NCI-H1092 (cell line): ENCODE measurements at places on chromosomes 2 and 18.

DNA sequence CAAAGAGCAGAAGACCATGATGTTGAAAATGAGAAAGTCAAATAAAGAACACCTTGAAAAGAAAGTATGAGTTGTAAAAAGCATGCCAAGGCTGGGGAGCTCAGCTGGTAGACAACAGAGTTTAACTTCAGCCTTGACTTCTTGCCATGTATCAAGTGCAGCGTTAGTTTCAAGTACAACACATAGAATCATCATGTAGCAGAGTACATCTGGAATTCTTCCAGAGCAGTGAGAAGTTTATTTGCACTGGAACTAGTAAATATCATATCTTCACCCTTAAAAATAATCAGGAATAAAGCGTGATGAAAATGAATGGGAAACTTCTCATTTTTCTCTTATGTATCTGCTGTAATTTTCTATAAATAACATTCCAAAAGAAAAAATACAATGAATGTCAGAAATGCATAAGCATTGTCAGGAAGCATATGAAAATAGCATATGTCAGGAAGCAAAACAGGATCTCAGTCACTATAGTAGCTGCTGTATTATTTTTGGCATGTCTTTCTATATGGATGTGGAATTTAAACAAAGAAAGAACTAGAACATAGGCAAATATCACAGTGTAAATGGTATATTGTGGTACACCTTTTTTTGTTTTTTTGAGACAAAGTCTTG lies 10.1 kb upstream of the SULT1C4 start:
- DNase-seq, result no peak

GRCh38 chr2:221109552-221109951 lies 462.6 kb downstream of the EPHA4 start:
- DNase-seq, result no peak

DNA sequence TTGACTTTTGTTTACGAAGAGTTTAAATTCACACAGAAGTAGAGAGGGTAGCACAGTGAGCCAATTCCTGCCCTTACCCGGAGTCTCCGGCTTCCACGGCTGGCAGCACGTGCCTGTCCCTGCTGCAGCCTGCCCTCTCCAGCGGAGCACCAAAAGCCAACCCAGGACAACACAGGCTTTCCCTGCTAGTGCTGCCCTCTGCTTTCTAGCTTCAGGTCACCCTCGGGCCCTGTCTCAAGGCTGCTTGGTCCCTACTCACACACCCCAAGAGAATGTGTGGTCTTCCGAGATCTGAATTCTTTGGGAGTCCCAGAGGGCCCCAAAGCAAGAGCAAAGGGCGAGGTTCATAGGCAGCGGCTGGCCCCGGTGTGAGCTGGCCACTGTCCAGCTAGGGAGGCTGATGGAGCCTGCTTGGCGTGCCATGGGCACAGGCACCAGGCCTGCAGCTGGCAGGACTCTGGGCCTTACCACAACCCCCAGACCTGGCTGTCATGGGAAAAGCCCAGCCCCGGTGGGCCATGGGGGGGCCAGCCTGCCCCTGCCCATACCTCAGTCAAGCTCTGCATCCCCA lies 7.0 kb upstream of the HS6ST1 start:
- DNase-seq, result no peak

DNA sequence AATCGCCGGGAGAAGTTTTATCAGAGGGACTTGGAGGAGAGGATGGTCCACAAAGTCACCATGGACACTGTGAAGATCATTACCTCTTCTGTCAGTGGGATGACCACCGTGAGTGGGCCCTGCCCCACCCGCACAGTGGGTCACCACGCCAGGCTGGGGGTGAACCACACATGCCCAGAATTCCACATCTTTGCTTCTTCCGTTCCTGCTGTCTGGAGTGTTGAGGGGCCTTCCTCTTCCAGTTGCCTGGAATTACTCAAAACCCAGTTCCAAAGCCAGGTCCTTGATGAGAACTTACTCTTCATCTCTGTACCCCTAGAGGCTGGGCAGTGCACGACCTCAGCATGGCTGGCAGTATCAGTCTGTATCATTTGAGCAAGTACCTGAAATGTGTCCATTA lies 22.1 kb downstream of the MROH2A start:
- no peak for DNase-seq

- no peak for DNase-seq
Observed at GRCh38 chr18:23186781-23187180, 51.5 kb downstream of the CABLES1 start.

- DNase-seq, result no peak
Observed at GRCh38 chr18:12652861-12653401, 5.0 kb downstream of the SPIRE1 start.

DNA sequence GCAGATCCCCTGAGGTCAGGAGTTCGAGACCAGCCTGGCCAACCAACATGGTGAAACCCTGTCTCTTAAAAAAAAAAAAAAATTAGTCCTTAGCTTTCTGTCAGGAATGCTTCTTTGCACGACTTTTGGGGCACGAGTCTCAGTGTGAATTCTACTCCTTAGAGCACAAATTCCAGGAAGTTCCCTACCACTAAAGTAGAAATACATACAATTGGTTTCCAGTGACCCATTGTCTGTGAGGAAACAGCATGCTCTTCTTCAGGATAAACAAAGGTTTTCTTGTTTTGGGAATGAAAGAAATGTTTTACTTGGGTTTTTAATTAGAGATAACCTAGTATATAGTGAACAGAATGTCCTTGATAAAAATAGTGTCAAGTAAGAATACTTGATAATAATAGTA lies 23.7 kb downstream of the PSMA8 start:
- no peak for DNase-seq
